ENCODE measurements at places on chromosomes 7 and 10.

- DNase-seq = no peak
These were observed 182.3 kb downstream of the SNX13 start for GRCh38 chr7:17758008-17758407.

GRCh38 chr10:113005380-113005779 lies 55.3 kb downstream of the TCF7L2 start:
- no peak for DNase-seq

- no peak for DNase-seq
These were observed 240.4 kb downstream of the ABCA13 start for GRCh38 chr7:48411619-48412018.

- no peak for DNase-seq
These were observed 39.8 kb upstream of the WASL start for GRCh38 chr7:123788584-123788983.

DNA sequence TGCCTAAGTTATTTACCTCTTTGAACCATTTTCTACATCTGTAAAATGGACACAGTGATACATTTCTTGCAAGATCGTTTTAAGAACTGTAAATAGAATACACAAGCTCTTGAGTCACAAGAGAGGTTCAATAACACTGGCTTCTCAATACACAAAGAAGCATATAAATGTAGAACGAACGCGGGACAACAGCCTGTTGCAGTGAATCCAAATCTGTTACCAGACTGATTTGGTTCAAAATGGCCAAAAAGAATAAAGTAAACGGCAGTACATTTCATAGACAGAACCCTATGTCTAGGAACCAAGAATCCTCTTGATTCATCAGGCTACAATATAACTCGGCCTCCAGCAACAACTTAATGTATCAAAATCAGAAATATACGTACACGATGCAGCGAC lies 701 bp downstream of the MTPAP start:
- no peak for DNase-seq

DNA sequence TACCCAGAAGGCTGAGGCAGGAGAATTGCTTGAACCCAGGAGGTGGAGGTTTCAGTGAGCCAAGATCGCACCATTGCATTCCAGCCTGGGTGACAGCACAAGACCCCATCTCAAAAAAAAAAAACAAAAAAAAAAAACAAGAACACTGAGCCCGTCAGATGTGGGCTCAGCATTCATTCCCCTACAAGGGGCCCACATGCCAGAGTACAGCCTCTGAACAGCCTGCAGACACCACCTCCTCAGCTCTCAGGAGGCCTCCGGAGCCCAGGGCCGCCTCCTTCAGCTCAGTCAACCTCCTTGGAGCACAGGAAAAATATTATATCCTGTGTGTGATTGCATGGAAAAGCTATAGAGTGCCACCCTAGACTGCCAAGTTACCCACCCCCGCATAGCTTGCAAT lies 112.3 kb downstream of the ABLIM1 start:
- DNase-seq = no peak

DNA sequence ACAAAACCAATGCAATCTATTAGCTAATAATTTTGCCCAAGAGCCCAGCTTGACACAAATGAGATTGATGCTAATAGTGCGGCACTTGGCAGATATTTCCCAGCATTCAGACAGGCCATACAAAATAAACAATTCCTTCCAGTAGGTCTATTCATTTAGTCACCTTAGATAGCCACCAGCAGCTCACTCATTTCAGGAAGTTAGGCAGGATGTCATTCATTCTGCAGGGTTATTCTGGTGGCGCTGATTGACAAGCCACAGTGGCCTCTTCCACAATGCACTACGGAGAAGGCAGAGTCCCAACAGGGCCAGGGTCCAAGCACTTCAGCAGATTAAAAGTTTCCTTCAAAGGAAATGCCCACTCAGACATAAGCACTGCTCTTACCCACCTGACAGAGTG lies 55.8 kb downstream of the PIK3AP1 start:
- DNase-seq = no peak

DNA sequence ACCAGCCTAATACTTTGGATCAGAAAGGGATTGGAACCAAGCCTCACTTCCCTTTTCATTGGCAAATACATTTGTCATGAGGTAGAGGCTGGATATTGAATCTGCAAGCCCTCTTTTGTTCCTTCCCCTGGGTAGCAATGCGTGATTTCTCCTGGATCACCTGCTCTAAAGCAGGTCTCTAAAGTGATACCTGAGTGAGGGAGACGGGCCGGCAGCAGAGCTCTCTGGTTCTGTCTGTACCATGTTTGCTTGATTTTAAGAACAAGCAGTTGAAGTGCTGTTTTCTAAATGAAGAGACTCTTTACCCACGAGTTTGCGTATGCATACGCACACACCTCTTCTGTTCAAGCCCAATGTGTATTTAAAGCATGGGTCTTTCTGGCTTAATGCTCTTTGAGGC lies 41.1 kb downstream of the GARS1 start:
- DNase-seq = no peak

DNA sequence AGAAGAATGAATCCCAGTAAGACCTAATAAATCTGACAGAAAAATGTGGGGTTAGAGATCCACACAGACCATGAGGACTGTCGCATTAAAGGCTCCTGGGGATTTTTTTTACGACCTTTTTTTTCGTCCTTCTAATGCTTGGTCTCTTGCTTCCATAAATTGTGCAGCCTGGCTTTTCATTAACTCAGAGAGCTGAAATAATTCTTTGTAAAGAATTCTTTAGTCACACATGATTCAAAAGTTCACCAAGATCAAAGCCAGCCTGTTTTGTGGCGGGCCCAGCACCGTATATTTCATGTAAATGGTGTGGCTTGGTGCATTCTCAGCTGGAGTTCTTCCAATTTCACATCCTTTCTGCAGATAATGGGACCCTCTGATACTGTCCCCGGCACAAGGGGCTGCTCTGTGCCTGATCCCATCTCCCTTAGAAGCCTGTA lies 206.6 kb upstream of the BMPER start:
- DNase-seq = no peak

- DNase-seq = no peak
These were observed 13.6 kb downstream of the SNX10 start for GRCh38 chr7:26305090-26305868.

GRCh38 chr10:103926722-103927319 lies 8.8 kb upstream of the STN1 start:
- DNase-seq = no peak

DNA sequence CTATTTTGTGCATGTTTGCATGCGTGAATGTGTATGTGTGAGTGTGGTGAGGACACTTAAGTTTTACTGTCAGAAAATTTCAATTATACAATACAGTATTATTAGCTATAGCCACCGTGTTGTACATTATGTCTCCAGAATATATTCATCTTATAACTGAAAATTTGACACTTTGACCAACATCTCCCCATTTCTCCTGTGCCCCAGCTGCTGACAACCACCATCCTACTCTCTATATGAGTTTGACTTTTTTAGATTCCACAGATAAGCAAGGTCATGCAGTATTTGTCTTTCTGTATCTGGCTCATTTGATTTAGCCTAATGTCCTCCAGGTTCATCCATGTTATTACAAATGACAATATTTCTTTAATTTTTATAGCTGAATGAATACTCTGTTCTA lies 195.0 kb downstream of the GPR37 start:
- DNase-seq = no peak

- no peak for DNase-seq
These were observed 1148.9 kb downstream of the CNTNAP2 start for GRCh38 chr7:147265528-147265927.

DNA sequence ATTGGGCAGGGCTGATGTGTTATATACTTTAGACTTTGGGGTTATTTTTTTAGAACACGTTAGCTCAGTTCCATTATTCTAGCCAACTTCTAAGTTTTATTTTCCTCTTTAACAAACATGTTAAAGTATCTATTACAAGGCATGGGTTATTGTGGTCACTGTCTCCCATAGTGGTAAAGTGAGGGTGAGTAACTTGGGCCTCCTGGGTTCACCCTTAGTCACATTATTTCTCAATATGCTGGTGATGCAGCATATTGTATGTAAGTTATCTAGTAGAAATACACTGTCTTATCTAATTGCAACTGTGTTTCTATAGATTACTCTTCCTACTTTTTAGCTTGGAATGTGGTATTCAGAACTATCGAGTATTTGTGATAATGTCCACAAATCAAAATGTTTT lies 65.9 kb downstream of the BBS9 start:
- DNase-seq = peak; percentile 70

DNA sequence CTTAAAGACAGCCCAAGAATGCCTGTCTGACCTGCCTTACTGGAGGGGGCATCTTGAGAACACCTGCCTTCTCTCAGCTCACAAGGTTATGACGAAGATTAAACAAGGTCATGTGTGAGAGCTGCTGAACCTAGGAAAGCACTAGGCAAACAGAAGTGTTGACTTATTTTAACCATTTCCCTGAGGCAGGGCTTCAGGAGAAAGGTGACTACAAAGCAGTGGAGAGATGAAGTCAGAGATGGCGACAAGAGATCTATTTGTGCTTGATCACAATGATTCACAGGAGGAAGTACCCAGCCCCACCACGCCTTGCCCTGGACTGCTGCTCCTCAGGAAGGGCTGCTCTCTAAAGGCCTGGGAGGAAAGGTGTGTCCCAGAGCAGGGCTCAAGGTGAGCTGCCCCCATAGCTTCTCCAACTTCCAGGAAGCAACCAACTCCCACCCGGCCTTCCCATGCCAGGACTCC lies 27.8 kb downstream of the STN1 start:
- DNase-seq = no peak

GRCh38 chr7:107043491-107043890 lies 1.0 kb upstream of the PRKAR2B start:
- DNase-seq = no peak

DNA sequence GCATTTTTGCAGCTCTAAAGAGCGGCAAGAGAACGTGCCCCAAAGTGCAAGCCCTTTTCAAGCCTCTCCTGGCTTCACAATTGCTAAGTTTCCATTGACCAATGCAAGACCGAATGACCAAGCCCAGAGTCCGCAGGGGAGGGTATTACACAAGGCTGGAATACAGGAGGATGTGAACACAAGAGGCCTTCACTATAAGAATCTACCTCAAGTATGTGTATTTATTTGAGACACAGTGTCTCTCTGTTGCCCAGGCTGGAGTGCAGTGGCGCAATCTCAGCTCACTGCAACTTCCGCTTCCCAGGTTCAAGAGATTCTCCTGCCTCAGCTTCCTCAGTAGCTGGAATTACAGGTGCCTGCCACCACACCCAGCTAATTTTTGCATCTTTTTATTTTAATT lies 22.2 kb upstream of the TPST1 start:
- DNase-seq = no peak
